ENCODE measurements at places on chromosomes 4 and X. TPM values are rescaled to one million over a fixed set of nuclear protein-coding genes. Genes with fewer than 3 reads are reported as not detected.

The FGA gene
- total RNA-seq: not detected

The LDB2 gene
- under 0.01 TPM for total RNA-seq

The ABCG2 gene
- total RNA-seq: 1.1 TPM

The LIMCH1 gene
- total RNA-seq: 17.2 TPM

GRCh38 chrX:104564921-104565703 lies 887 bp upstream of the IL1RAPL2 start:
- no peak for DNase-seq

DNA sequence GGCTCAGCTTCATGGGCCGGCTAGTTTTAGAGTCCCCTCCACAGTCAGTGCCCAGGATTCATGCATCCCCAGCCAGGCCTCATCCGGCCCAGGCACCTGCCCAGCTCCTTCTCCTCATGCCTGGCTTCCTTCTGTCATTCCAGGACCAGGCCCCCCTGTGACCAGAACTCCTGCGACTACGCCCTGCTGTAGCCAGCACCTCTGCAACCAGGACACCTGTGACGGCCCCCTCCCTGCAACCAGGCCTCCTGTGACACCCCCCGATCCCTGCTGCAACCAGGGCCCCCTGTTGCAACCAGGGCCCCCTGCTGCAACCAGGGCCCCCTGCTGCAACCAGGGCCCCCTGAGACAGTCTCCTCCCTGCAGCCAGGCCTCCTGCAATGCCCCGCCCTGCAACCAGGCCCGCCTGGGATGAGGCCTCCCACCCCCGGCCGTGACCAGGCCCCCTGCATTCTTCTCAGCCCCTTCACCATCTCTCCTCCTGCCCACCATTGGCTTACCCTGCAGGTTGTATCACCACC lies 46.8 kb downstream of the HTRA3 start:
- no peak for DNase-seq

All from hematopoietic multipotent progenitor cell (in vitro differentiated cells).